ENCODE measurements at places on chromosomes 5 and 9.

DNA sequence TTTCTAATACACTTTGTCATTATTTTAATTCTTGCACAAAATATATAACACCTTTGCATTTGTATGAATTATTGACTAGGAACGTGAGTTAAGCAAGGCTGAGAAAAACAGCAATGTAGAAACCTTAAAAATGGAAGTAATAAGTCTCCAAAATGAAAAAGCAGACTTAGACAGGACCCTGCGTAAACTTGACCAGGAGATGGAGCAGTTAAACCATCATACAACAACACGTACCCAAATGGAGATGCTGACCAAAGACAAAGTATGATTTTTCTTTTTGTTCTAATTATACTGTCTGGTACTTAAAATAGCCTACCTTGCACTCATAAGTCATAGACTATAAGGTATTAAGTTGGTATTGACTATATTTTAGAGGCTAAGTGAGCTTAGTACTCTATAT lies 34.4 kb downstream of the RAD50 start:
- DNase-seq, result no peak

- DNase-seq, result no peak
Measured at GRCh38 chr5:58327289-58327688, 132.6 kb downstream of the PLK2 start.

GRCh38 chr9:124808246-124808956 lies 31.5 kb downstream of the OLFML2A start:
- no peak for DNase-seq

DNA sequence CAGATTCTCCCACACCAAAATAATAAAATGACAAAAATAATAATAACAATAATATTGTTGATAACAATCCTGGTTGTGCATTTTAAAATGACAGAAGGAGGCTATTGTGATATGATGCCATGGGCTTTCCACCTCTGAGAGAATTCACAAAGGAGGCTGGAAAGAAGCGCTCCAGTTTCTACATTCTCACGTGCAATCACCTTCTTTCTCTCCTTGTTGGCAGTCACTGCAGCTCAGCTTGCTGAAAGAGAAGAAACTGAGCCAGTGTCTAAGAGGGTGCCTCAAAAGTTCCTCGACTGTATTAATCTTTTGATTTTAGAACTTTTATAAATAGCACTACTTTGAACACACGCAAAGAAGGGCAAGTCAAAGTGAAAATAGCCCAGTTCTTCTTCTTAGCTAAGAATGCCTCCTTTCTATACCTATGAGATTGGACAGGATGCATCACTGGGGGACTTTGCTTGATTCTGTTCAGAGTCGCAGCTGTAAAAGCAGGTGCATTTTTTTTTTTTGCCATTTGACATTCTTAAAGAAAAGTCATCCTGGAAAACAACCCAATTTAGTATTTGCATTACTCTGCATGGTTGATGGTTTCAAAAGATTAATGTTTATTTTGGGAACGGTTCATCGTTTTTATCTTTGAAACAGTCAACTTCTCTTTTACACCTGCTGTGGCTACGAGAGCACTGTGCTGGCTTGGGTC lies 12.4 kb upstream of the SUB1 start:
- no peak for DNase-seq
